NCI-H1694 (cell line): ENCODE measurements at places on chromosomes 7 and 10.

GRCh38 chr10:77478247-77478961, 159.2 kb downstream of the KCNMA1 start:
- DNase-seq: peak; percentile 82

- peak; percentile 36 for DNase-seq
These were observed 32.6 kb upstream of the UNCX start for GRCh38 chr7:1200045-1200444.

GRCh38 chr7:18978108-18978495, 139.3 kb downstream of the TWIST1 start:
- DNase-seq: no peak

DNA sequence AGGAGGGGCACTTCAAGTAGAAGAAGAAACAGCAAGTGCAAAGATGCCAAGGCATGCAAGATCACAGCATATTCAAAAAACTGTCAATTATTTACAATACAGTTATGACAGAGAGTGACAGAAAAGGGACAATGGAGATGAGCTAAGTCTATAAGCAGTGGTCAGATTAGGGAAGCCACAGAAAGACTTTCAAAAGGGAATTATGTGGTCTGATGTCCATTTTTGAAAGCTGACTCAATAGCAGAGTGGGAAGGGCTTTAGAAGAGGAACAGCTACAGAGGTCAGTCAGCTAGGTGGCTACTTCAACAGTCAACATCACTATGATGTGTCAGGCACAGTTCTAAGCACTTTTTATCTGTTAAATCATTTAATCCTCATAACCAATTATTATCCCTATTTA, 45.2 kb upstream of the SPOCK2 start:
- no peak for DNase-seq

- DNase-seq: no peak
These were observed 379.1 kb downstream of the DNAJB6 start for GRCh38 chr7:157715938-157716280.

DNA sequence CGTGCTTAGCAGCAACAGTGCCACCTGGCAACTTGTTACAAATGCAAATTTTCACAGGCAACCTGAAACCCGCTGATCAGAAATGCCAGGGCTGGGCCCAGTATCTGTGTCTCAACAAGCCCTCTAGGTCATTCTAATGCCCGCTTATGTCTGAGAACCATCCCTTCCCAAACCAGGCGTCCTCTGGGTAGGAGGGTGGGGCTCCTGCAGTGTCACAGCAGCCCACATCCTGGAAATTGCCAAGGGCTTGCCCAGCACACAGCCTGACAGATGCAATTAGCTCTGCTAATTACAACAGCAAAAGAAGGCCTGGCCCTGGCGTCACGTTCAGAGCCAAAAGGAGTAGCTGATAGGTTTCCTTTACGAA, 15.9 kb downstream of the ITPRIP start:
- DNase-seq: peak; percentile 27

GRCh38 chr10:71332466-71332865, 13.4 kb downstream of the SLC29A3 start:
- DNase-seq: no peak

DNA sequence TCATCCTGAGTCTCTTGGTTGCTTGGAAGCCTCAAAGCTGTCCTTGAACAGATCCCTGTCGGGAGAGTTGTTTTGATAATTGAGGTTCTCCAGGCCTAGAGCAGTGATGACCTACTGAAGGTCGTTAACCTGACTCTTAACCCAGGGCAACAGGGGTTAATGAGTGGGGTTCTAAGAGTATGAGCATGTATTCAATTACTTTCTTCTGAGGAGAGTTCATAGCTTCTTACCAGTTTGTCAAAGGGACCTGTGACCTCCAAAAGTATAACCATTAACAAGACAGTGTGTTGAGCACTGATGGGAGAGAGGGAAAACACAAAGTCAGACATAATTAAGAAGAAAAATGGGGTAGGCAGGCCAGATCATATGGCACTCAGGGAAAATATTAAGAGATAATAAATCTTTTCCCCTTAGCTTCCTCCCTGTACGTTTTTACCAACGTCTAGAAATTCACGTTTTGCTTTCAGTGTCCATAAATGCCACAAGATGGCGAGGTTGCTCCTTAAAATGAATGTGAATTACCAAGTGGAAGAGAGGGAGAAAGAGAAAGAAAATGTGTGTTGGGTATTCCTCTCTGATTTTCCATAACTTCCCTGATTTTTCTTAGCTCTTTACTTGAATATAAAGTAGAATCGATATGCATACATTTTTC, 97.6 kb downstream of the SUGCT start:
- DNase-seq: peak; percentile 16

DNA sequence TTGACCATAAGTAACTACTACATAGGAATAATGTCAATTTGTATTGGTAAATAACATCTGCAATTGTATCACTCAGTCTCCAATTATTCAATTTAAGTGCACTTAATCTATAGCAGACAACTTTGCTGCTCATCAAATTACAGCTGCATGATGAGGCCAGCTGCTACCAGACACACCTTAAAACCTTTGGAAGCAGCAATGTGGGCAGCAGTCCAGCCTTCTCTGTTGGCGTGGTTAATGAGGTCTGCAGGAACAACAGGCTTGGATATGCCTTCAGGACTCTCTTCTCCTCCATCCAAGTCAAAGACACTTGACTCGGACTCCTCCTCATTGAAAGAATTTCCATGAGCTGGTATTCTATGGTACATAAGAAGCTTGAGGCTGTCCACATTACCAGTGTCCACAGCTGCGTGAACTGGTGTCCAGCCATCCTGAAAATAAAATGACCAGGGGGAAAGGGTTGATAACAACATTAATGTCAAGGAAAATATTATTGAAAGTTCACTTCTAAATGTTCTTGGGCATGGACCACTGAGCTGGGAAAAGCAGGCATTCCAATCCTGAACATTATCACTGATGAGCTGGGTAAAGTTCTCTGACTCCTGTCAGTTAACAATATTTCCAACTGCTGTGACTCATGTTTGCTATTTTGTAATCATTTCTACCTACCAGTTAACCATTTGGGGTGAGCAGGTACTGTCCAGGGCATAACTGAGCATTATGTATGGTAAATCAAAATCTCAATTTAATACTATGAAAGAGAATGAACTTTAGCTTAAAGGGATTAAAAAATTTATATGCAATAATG, 95.7 kb downstream of the CTTNBP2 start:
- no peak for DNase-seq

- DNase-seq: no peak
These were observed 97.2 kb upstream of the LRRC4 start for GRCh38 chr7:128128401-128128800.

GRCh38 chr7:15905251-15906040, 219.0 kb upstream of the MEOX2 start:
- DNase-seq: no peak

GRCh38 chr10:95745501-95745900, 10.5 kb upstream of the ENTPD1 start:
- no peak for DNase-seq

DNA sequence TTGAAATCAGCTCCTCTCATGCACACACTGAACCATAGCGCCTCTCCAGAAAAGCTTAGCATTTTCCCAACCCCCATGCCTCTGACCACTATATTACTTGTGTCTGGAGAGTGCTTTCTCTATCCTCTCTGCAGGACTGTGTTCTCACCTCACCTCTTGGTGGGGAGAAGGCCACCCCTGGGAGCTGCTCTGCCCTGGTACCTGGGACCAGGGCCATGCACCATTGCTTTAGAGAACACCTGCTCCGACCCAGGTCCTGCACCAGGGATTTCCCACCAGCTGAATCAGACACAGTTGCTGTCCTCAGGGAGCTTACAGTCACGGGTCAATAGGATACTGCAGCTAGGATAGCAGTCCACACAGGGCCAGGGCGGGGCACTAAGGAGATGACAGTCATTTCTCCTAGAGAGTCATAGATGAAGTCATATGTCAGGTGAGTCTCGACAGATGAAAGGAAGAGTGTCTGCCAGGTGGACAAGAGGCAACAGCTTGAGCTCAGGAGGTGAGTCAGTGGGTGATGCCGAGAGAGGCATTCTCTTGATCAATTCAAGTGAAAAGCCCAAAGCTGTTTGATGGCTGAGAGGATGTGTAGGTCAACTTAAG, 619 bp upstream of the LMTK2 start:
- no peak for DNase-seq

- no peak for DNase-seq
These were observed 3.8 kb upstream of the TRIL start for GRCh38 chr7:28961972-28962371.

DNA sequence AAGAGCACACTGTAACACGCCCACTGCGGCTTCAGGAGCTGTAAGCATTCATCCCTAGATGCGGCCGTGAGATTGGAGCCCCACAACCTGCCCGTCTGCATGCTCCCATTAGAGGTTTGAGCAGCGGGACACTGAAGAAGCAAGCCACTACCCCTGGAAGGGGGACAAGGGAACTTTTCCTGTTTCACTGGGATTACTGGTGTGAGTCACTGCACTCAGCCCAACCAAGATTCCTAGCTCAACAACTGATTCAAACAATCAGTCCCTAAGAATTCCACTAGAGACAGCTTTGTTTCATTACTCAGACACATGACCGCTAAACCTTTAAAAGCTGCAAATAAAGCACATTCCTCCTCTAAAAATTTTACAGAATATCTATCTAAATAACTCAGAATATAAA, 69.8 kb downstream of the ORC5 start:
- no peak for DNase-seq

GRCh38 chr10:6431186-6431585, 148.9 kb downstream of the PRKCQ start:
- DNase-seq: no peak

DNA sequence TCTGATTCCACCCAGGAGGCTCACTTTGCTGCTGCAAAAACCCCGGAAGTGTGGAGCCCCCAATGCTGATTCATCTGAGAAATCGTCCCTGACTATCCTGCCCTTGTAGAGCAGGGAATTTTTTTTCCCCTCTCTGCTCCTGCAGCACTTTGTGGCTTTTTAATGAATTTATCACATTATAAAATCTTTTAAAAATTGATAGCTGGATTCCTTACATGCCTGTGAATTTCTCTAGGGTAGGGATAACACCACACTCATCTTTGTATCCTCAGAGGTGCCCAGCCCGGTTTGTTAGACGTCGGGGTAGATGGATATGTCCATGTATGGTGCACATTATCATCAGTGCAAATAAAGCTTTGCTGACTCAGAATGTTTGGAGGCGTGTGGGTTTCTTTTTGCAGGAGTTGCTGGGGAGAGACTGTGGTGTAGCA, 185.7 kb downstream of the STK31 start:
- no peak for DNase-seq

GRCh38 chr7:124201768-124202349, 169.0 kb upstream of the TMEM229A start:
- DNase-seq: no peak

DNA sequence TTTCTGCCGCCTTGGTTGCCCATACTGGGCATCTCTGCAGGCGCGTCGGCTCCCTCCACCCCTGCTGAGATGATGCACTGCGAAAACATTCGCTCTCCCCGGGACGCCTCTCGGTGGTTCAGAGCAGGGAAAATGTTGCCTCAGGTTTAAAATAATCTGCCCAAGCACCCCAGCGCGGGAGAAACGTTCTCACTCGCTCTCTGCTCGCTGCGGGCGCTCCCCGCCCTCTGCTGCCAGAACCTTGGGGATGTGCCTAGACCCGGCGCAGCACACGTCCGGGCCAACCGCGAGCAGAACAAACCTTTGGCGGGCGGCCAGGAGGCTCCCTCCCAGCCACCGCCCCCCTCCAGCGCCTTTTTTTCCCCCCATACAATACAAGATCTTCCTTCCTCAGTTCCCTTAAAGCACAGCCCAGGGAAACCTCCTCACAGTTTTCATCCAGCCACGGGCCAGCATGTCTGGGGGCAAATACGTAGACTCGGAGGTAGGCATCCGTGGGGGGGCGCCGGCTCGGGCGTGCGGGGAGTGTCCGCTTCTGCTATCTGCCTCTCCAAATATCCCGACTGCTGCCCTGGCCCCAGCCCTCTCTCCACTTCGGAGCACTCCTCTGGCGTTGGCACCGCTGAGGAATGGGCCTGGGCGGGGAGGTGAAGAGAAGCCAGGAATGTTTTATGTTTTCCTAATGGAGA, at the start of gene CAV1:
CAV1 (plus strand) TSS at position 428 of the 689 bp plus-strand sequence; CDS start at position 455, 27 bp downstream.
- no peak for DNase-seq

GRCh38 chr7:76076995-76077394, 29.1 kb downstream of the MDH2 start:
- no peak for DNase-seq
